ENCODE measurements at places on chromosomes 13 and 19.

- DNase-seq, result no peak
Observed at GRCh38 chr13:36815062-36815461, 4.0 kb upstream of the RFXAP start.

- DNase-seq, result no peak
Observed at GRCh38 chr13:30319130-30319529, 11.8 kb upstream of the KATNAL1 start.

DNA sequence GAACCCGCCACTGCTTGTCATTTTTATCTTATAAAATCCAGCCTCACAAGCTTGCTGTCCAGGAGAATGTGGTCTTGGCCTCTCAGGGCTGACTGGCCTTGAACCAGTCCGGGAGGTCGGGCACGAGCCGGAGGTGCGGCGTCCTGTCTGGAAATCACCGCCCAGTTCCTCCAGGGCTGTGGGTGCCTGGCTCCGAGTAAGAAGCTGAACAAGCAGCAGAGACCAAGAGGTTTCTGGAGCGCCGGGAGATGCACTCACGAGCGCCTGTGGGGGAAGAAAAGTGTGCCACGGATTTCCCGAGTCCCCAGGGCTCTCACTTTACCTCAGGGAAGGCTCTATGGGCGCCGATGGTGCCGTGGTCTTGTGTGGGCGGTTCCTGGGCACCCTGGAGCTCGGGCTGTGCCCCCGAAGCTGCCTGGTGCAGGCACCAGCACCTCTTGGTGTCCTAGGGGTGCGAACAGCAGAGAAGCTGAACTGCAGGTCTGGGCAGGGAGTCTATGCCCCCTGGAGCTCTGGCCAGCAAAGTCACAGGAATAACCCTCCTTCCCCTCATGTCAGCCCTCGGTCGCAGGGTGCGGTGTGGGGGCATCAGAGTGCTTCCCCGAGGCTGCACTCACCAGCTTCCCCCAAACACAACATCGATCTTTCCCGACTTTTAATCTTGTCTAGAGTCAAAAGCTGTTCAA lies 50.0 kb downstream of the GAS6 start:
- DNase-seq, result no peak

- DNase-seq, result no peak
Observed at GRCh38 chr13:27483421-27483820, 33.1 kb upstream of the MTIF3 start.

GRCh38 chr13:96229356-96229755 lies 139.4 kb downstream of the HS6ST3 start:
- no peak for DNase-seq

GRCh38 chr13:112622375-112622774 lies 34.4 kb upstream of the TUBGCP3 start:
- no peak for DNase-seq

GRCh38 chr19:3975144-3975543 lies 4.2 kb upstream of the DAPK3 start:
- DNase-seq, result no peak

- DNase-seq, result no peak
Observed at GRCh38 chr13:98216135-98216565, 39.1 kb upstream of the RNF113B start.

Data from stimulated activated CD4-positive, alpha-beta T cell treated with anti-CD3 and anti-CD28 coated beads, Interleukin-12 subunit alpha, Interleukin-12 subunit beta, amount 100 ng/mL, for 24 hours (primary cell).